ENCODE measurements at places on chromosomes 3 and 15.
A peak's percentile ranks its signal among the peaks of the same experiment; 100 is the strongest.

DNA sequence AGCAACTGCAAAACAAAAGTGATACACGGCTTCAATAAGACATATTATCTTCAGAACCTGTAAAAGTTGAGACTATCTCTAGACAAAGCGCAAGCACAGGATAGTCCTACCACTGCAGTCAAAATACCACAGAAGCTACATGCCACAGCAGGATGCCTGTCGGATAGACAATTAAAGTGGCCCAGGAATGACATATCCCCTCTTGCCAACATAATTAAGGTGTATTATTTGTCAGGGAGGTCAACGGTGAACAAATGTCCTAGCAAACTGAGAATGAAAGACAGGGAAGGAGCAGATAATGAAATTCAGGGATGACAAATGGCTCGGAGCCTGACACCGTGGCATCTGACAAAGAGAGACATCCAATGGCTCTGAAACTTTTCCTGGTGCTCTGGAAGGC, 185.7 kb downstream of the MECOM start:
- no peak for DNase-seq

GRCh38 chr15:75694241-75695182, 18.1 kb downstream of the CSPG4 start:
- no peak for DNase-seq

DNA sequence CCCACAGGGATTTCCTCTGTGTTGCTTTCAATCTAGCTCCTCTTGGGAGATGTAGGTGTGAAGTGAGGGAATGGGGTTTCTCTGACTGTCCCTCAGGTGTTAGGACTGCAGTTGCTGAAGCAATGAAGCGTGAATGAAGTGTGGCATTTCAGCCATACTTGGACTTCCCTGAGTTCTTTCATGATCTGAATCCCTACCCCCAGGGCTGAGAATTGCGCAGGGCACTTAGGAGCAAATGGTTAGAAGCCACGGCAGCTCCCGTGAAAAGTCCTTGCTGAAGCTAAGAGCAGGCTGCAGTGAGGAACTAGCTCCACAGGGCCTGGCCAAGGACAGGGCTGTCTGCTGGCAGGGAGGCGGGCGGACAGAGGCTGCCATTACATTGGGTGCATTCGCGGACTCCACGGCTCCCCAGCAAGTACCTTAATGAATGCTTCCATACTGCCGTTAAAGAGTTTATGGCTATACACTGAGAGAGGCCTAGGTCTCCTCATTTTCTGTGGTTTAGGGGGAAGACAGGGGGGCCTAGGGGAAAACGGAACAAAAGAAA, 69.0 kb upstream of the RAD18 start:
- no peak for DNase-seq

DNA sequence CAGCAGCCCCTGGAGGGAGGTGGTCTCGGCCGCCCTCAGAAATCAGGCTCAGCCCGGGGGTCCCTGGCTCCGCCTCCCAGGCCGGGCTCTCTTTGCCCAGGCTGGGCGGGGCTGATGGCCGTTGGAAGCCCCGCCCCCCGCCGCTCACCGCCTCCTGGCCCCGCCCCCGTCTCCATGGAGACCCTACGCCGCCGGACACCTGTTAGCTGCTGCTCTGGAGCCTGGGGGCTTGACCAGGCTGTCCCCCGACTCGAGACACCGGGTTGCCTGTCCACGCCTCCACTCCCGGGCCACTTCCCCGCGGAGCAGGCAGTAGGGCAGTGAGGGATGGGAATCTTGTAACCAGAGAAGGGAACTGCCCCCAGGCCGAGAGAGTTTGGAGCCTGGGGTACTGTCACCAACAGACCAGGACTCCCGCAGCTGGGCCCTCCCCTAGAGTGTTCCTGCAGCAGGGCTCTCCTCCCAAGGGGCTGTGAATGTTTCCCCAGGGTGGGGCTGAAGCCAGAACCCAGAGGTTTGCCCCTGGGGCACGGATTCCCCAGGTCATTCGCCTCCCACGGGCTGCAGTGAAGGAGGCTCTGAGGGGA, 27.8 kb upstream of the RPL32 start:
- peak; percentile 50 for DNase-seq

GRCh38 chr15:38991126-38991525, 426.5 kb upstream of the RASGRP1 start:
- no peak for DNase-seq
